ENCODE measurements at places on chromosomes 7 and 10.
A peak's percentile ranks its signal among the peaks of the same experiment; 100 is the strongest.

DNA sequence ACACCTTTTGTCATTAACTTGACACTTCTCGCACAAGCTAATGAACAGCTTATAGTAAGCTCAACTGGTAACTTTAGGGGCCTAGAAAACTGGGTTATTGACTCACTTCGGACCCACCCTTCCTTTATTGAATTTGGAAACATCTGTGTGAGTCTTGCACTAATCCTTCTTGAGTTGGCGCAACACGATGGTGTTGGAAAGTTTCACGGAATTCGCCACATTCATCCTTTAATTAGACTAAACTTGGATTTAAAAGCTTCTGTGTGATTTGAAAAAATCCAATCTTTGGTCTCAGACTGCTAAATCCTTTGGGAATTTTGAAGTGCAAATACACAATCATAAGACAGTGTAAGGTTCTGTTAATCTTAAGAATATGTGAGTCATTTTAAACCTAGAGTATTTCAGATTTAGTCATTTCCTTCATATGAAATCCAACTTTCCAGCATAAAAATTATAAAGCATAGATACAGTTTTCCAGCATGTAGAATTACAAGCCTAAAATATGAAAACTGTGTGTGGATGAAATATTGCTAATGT, 15.1 kb downstream of the FZD8 start:
- DNase-seq, result no peak

DNA sequence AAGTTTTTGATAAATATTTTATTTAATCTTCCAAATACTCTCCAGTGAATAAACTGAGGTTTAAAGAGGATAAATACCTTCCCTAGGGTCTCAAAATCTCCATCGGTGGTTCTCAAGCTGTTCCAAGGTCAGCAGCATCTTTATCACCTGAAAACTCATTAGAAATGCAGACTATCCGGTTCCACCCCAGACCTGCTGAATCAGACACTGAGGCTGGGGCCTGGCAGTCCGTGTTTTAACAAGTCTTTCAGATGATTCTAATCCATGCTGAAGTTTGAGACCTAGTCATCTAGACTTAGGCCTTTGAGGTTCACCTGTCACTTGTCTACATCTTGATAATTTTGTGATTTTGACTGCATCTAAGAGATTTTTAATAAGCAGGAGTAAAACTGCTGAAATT, 37.5 kb downstream of the PLEKHA8 start:
- DNase-seq, result no peak

DNA sequence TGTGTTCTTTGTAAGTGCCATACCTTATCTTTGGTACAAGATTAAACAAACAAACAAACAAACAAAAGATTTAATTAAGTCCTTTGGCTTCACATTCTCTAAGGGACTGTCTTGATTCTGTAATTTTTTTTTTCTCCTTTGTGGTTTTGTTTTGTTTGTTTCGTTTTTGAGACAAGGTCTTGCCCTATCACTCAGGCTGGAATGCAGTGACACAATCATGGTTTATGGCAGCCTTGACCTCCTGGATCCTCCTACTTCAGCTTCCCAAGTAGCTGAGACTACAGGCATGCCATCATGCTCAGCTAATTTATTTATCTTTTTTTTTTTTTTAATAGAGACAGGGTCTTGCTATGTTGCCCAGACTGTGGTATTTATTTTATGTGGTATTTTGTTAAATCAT, 165.8 kb downstream of the LRRC4 start:
- peak; percentile 52 for DNase-seq

GRCh38 chr10:77230194-77230593, 407.4 kb downstream of the KCNMA1 start:
- DNase-seq, result no peak

DNA sequence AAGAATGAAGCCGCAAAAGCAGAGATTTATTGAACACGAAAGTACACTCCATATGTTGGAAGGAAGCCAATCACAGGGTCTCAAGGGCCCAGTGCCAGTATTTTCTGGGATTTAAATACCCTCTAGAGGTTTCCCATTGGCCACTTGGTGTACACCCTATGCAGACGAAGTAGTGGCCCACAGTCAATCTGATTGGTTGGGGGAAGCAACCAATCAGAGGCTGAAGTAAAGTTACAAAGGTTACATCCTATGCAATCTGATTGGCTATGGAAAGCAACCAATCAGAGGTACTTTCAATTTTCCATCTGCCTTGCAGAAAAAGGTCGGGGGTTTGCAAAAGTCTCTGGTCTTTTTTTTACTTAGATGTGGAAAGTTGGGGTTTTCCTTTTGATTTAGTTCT, 481.3 kb upstream of the NRP1 start:
- DNase-seq, result peak; percentile 11

- no peak for DNase-seq
These were observed 21.3 kb downstream of the DGKI start for GRCh38 chr7:137825489-137825888.

DNA sequence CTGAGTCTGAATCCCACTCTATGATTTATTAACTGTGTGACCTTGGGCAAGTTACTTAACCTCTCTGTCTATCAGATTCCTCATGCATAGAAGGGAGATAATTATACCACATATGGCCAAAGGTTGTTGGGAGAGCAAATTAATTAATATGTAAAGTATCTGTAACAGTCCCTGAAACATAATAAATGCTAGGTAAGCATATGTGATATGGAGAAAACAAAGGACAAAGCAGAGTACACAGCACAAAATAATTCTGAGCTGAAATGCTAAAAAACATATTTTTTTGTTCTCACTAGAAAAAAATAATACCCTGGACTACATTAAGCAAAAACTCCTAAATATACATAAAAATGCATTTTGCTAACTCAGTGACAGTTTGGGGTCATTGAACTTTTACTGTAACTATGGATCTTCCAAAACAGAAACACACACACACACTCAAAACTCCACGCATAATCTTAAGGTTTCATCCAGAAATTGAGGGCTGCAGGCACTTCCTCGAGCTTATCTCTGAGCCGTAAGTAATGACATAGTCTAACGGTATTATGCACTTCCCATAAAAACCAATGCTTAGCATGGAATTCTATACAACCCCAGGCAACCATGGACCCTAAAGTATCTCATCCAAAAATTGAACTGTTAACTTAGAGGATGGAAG, 201.7 kb upstream of the PTN start:
- peak; percentile 2 for DNase-seq

- DNase-seq, result no peak
These were observed 1014.1 kb downstream of the REEP3 start for GRCh38 chr10:64535131-64535867.

DNA sequence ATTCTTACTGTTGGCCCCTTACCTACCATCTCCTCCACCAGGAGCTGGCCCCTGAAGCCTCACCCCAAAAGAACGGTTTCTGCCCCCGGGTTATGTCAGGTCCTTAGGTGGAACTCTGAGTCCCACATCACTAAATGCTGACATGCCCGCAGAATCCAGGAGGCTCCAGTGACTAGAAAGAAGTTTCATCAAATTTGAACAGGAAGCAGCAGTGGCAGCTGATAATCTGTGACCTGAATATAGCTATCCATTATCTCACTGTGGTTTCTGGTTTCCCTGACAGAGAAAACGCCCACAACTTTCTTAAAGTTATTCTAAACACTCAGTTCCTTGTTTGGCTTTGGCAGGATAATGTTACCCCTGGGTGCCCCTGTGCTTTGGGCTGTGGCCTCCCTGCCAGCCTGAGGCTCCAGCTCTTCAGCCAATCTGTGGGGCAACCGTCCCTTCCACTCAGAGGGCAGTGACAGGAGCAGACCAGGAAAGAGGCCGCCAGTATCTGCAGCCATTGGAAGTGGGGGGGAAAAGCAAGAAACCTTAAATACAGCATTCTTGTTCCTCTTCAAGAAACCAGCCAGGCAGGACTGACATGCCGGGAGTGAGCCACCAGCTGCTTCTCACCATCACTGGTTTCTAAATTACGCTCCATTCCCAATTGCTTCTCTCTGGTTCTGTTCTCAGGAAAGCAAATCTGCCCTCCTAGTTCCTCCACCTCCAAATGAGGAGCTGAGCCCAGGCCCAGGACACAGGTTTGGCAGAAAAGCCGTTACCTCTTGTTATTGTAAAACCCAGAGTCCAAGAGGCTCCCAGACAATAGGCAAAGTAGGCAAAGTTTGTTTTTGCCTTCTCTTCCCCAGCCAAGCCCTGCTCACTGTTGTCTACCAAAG, 41.2 kb upstream of the VCL start:
- peak; percentile 97 for DNase-seq

GRCh38 chr10:103734731-103735130, 120.6 kb downstream of the SH3PXD2A start:
- no peak for DNase-seq

GRCh38 chr7:155455776-155456737, 1.9 kb upstream of the EN2 start:
- DNase-seq, result no peak

GRCh38 chr10:62745581-62745980, 58.9 kb upstream of the ADO start:
- no peak for DNase-seq

DNA sequence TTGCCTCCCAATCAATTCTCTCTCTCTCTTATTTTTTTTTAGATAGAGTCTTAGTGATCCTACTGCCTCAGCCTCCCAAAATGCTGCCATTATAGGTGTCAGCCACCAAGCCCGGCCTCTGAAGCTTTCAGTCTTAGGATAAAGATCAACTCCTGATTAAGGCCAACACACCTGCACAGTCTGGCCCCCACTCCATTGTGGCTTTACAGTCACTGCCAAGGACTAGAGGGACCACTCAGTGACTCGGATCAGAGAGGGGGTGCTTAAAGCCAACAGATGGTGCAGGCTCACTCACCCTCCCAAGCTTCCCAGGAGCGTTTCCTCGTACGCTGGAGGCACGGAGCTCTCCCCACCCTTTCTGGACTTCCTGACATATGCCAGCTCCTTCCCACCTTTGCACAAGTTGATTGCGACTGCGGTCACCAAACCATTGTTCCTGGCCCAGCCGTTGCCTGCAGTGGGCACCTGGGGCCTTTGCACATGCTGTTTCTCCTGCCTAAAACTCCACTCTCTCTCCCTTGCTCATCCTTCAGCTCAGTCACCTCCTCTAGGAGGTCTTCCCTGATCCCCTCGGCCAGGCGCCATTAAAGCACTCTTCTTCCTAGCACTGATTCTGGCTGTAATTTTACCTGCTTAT, 1.7 kb upstream of the CDH23 start:
- DNase-seq, result no peak

DNA sequence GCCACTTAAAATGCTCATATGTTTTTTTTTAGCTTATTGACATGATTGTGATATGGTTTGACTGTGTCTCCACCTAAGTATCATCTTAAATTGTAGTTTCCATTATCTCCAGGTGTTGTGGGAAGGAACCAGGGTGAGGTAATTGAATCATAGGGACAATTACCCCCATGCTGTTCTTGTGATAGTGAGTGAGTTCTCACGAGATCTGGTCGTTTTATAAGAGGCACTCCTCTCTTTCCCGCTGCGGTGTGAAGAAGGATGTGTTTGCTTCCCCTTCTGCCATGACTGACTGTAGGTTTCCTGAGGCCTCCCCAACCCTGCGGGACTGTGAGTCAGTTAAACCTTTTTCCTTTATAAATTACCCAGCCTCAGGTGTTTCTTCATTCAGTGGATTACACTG, 80.5 kb upstream of the ETV1 start:
- no peak for DNase-seq

- DNase-seq, result peak; percentile 50
These were observed 1.6 kb downstream of the FAM204A start for GRCh38 chr10:118340486-118340885.

DNA sequence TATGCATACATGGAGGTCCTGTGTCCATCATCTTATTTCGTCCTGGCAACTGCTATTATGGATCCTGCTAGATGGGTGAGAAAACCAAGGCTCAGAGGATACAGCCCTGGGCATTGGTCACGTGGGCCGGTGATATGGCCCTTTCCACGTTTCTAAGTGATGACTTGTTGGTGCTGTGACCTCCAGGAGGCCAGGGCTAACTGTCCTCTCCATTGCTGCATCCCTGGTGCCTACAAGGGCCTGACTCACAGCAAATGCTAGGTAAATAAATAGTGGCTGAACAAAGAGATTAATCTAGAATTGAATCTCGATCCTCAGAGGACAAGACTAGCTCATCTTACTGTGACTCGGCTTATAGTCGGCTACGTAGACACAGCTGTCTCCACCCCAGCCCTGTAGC, 78.6 kb downstream of the FAM53B start:
- no peak for DNase-seq

- no peak for DNase-seq
These were observed 247.8 kb downstream of the SEMA3A start for GRCh38 chr7:83946801-83947200.

DNA sequence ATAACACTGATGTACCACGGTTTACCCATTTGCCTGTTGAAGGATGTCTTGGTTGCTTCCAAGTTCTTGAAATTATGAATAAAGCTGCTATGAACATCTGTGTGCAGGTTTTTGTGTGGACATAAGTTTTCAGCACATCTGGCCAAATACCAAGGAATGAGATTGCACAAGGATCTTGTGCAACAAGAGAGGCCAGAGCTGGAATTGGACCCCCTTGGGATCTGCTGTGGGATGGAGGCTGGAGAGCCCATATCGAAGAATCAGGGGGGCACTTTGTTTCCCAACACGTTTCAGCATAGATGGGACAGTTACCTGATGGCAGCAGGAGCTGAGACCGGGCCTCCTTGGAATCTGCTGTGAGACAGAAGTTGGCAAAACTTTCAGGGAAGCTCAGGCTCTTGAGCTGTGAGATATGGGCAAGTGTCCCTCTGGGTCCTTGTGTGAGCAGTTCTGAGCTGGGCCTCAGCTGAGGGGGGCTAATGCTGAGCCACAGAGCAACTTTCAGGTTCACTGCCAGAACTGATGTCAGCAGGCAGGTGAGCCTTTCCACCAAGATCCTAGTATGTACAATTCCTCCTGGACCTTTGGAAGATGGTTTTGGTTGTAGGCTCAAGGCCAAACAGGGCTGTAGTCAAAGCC, 115.2 kb upstream of the RAB18 start:
- DNase-seq, result no peak

DNA sequence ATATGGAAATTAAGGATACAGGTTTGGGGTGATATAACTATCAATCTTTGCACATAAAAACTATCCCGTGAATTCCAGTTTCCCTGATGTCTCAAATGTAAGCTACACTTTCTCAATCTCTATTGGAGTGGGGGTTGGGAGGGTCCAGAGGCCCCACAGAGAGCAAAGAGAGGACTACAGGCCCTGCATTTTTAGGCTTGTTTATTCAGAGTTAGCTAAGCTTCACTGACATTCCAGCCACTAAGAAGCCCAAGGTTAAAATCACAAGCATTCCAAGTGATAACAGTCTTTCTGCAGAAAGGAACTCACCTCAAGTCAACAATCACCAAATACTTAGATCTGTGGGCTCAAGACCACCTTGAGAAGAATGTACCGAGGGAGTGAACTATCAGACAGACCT, 31.6 kb upstream of the LAMB1 start:
- DNase-seq, result no peak

Measured in OCI-M1 (cell line).